T follicular helper cell (primary cell): ENCODE measurements at places on chromosomes 7 and 10.

- DNase-seq, result no peak
Observed at GRCh38 chr10:102113956-102114857, 6.0 kb downstream of the LDB1 start.

DNA sequence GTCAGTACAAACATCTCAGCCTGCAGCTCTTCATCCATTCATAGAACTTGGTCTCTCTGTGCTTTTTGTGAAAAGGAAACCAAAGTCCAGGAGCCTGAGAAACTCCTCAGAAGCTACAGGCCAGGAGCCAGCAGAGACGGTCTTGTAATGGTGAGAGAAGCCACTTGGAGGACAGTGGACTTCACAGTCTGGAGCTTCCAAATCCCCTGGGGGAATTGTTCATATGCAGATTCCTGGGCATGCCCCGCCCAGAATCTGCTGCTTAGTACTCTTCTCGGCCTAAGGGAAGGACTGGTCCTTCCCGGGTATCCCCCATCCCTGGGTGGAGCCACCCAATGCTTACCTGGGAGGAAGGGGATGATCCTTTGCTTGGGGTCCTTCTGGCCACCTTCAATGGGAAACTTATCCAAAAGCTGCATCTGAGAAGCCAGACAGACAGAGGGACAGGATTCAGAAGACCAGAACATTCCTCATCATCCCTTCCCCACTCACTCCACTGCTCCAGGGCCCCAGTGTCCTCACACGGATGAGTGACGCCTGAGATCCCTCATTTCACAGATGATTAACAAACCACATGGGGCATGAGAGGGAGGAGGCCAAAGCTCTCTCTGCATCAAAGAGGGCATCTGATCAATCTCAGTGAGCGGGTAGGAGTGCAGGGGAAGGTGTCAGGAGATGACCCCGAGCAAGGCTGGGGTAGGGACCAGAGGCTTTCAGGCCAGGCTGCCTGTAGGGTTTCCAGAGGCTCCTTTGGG is 88.4 kb downstream of the SH3PXD2A start:
- DNase-seq, result no peak

GRCh38 chr7:130362251-130362816 is 17.7 kb downstream of the CPA5 start:
- no peak for DNase-seq

GRCh38 chr7:95662987-95663386 is 66.7 kb upstream of the PDK4 start:
- DNase-seq, result no peak

DNA sequence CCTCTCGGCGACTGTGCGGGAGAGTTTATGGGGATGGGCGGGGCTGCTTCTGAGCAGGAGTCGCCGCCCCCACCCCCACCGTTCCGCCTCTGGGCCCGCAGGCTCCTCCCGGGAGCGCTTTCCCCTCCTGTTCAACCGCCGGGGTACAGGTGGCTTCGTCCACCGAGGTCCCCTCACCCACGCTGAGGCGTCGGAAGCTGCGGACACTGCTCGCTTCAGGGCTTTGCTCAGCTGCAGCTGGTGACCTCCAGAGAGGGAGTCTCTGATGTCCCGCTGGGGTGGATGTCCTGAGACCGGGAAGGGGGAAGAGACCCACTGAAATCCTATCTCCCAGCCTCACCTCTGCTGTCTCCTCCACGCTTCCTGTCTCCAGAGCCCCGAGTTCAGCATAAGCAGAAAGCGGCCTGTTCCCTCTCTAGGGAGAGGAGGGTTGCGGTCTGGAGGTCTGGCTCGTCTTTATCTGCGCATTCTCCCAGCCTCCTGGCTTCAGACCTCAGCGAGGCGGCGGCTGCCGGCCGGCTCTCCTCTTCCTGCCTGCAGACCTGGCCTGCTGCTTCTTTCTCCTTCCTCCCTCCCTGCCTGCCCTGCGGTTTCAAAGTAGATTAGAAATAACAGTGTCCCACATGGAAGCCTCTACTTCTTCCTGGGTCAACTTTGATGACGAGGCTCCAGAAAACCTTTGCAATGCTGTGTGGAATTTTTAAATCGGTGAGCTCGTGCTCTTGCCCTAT is 1.8 kb downstream of the CYP2E1 start:
- no peak for DNase-seq

GRCh38 chr10:129800796-129801340 is 163.2 kb downstream of the EBF3 start:
- no peak for DNase-seq

DNA sequence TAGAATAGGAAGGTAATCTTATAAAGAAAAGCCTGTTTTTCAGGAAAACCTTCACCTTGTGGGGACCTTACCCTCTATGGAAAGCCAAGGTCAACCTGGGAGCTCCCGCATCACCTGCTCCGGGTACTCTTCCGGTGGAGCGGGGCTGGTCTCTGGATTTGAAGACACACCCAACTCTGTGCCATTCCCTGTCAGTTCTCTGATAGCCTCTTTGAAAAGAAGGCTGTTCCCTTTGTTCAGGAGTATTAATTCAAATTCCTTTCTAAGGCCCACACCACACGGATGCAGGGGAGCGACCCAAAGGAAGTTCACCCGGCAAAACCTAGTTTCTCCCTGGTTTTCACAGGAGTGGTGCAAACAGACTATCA is 10.7 kb downstream of the CTBP2 start:
- no peak for DNase-seq

DNA sequence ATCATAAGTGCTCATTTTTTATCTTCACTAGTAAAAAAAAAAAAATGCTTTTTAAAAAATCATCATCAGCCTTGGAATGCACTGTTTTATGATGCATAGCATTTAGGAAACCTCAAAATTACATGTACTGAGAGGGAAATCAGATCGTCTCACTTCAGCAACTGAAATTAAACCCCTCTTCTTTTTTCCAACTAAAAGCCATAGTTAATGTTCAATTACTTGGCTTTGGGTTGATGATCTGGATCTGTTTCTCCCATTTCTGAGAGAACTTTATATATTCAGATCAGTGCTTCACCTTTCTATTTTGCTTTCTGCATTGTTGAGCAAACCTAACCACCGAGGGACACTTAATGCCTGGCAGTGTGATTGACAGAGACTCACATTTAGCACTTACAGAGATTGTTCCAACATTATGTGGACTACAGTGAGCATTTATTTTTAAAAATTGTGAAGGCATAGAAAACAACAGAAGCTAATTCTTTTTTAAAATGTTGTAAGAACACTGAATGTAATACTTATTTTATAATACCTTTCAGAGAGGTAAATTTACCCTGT is 678.4 kb downstream of the PHTF2 start:
- DNase-seq, result no peak

GRCh38 chr7:144255471-144255897 is 9.1 kb downstream of the OR2A7 start:
- DNase-seq, result no peak

DNA sequence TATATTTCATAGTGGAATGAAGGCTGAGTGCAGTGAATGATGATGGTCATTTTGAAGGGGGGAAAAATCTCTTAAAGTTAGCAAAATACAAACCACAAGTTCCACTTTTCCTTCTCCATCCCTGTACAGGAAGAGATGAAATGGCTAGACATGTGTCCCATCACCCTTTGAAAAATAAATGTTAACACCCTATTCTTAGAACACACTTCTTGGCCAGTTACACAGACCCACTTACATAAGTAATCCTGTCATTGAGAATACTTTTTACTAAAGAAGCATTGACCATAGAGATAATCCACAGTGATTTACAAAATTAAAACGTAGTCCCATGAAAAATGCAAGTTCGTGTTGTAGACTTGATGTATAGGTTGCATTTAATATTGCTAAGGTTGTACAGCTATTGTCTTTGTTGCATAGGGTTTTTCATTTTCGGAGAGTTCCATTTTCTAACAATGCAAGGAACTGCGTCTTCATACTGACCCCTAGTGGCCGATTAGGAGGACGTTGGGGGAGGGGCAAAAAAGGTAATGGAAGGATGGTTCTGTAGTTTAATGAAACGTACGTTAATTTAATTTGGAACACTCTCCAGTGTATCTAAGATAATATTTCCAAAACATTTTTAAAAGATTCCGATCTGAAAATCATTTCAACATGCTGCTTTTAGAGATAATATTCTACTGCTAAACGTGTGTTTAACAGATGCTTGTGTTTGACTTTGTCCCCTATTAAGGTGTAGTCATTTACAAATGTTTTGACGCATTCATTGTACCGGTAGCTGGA is 60.9 kb downstream of the ARMC3 start:
- DNase-seq, result peak; percentile 52

DNA sequence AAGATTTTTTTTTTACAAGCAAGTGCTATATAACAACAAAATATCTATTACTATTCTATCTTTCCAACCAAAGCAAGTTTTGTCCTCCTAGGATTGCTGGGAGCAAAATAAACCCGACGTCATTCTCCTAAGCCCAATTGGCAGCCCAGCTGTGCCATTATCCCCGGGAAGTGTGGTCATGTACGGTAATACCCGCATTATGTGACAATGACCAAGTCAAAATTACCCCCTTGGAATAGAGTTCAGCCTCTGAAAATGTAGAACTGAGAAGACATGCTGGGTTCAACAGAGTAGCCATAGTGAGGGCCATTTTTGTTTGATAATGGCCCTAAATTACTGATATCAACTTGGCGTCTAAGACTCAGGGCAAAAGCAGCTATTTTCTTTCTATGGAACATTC is 215.5 kb downstream of the LRRTM3 start:
- DNase-seq, result no peak

GRCh38 chr7:137160236-137160635 is 183.3 kb downstream of the PTN start:
- DNase-seq, result no peak

- DNase-seq, result no peak
Observed at GRCh38 chr10:59830601-59831259, 75.6 kb downstream of the CCDC6 start.

- DNase-seq, result no peak
Observed at GRCh38 chr10:72162978-72163377, 52.8 kb upstream of the ANAPC16 start.

DNA sequence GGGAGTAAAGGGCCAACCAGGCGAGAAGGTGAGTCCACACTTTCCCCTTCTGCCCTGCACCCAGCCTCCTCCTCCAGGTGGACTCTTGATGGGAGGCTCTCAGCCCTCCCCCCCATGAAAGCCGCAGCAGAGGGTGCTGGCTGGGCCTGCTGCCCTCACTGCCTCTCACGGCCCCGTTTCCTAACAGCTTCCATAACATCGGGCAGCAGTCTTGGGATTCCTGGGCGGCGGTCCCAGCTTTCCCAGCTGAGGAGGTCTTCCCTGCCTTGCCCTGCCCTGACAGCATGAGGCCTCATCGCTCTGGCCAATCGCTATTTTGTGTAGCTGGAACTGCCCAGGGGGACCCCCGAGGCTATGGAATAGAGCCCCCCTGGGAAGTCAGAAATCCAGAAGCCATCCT is 76.3 kb downstream of the COL13A1 start:
- DNase-seq, result no peak
